Right renal cortex interstitium (tissue), 3 donors: ENCODE measurements at places on chromosomes 1 and 21.

- DNase-seq = no peak
Measured at GRCh38 chr1:229572286-229572685, 13.8 kb upstream of the ABCB10 start.

GRCh38 chr21:33291686-33292085 lies 25.5 kb downstream of the IL10RB start:
- DNase-seq = no peak

GRCh38 chr1:81424816-81425215 lies 375.9 kb upstream of the ADGRL2 start:
- DNase-seq = no peak

- no peak for DNase-seq
Measured at GRCh38 chr1:87785386-87785785, 456.7 kb downstream of the LMO4 start.

GRCh38 chr21:29238053-29238966 lies 60.4 kb upstream of the BACH1 start:
- no peak for DNase-seq

DNA sequence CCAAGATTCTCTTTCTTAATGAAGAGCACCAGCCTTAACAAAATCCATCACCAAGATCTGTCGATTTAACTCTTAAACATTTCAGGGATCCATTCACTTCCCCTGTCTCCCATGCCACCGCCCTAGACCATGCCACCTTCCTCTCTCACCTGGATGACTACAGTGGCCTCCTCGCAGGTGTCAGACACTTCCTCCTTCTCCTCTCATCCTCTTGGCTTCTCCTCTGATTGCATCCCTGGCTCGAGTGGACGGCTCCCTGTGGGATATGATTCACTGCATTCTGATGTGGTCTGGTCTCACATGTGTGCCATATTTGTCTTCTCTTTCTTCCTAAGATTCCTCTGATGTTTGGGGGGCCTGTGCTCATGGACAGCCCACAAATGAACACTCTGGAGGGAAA lies 66.4 kb upstream of the KLHDC7A start:
- DNase-seq = no peak

- no peak for DNase-seq
Measured at GRCh38 chr1:235702412-235702811, 52.8 kb upstream of the GNG4 start.

- DNase-seq = no peak
Measured at GRCh38 chr1:53645690-53646078, 93.3 kb downstream of the GLIS1 start.

GRCh38 chr1:176617881-176618280 lies 154.9 kb downstream of the PAPPA2 start:
- no peak for DNase-seq

- no peak for DNase-seq
Measured at GRCh38 chr1:27192039-27192529, 37.2 kb upstream of the SLC9A1 start.

GRCh38 chr1:182217071-182217470 lies 155.6 kb upstream of the ZNF648 start:
- no peak for DNase-seq

DNA sequence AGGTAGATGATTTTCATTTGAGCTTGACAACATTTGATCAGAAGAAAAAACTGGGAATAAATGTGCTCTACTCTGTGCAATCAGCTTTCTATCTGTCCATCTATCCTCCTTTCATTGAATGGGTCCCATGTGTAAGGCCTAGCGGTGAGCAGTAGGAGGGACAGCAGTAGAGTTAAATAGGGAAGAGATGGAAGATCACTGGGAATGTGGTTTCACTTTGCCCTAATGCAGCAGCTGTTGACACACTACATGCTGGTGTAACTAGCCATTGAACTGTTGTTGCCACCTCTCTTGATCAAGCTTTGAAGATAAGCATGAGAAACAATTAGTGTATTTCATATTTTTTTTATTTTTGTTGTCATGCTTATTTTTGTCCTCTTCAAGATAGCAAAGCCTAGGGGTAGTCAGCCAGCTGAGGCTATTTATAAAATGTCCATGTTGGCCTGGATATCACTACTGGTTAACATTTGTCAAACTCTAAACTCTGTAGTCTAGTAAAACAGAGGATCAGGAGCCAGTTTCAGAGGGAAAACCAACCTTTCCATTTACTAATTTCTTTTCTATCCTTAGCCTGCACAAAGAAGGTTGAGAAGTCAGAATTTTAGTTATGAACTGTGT lies 41.9 kb downstream of the CACNA1E start:
- no peak for DNase-seq

DNA sequence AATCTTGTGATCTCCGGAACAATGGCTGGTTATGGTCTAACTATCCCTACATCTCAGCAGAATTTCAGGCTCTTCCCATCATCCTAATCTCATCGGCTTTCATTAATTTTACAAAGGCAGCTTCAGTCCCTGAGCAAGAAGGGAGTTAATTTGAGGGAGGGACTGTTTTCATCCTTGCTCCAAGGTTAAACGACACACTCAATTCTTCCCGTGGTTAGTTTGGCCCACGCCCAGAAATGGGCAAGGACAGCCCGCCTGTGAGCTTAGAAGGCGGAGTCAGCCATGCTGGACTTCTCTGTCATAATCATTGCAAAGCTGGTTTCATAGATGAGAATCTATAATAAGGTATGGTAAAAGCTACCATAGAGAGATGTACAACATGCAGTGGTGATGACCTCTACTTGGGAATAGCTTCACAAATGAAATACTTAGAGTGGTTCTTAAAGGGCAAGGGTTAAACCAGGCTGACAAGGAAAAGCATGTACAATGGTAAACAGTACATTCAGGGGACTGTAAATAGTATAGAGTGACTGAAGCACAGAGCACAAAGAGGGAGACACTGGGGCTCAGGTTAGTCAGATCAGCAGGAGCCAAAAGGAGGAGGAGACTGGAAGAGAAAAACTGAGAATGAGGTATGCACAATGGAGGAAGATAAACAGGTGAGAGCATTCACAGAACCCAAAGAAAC lies 108.8 kb downstream of the SMYD3 start:
- no peak for DNase-seq

DNA sequence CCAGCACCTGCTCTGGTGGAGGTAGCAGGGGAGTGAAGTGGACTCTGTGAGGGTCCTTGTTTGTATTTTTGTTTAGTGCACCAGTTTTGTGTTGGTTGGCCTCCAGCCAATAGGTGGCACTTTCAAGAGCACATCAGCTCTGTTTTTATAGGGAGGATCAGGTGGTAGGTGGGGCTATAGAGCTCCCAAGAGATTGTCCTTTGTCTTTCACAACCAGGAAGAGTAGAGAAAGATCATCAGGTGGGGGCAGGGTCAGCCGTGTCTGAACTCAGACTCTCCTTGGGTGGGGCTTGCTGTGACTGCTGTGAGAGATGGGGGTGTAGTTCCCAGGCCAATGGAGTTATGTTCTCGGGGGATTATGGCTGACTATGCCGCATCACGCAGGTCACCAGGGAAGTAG lies 159.8 kb downstream of the ZNF326 start:
- no peak for DNase-seq

DNA sequence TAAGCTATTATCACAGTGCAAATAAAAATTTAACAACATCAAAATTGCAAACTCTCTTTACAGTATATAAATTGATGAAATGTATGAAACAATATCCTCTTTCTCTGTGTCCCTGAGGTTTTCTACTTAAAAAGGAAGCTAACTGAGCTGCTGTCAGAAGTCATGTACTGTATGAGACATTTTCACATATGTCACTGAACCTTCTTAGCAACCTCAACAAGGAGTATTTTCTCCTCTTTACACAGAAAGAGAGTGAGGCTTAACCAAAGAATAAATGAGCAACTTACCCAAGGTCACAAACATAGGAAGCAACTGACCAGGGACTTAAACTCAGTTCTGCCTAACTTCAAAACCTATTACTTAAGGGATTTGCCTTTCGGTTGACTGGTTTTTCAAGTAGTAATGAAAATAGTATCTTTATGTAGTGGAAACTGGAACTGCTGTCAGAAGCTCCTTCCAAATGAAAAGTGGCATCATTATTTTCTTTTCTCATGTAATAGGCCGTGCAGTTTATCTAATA lies 288.9 kb downstream of the LRRIQ3 start:
- no peak for DNase-seq

- no peak for DNase-seq
Measured at GRCh38 chr21:37667380-37667779, 248.9 kb downstream of the KCNJ6 start.

DNA sequence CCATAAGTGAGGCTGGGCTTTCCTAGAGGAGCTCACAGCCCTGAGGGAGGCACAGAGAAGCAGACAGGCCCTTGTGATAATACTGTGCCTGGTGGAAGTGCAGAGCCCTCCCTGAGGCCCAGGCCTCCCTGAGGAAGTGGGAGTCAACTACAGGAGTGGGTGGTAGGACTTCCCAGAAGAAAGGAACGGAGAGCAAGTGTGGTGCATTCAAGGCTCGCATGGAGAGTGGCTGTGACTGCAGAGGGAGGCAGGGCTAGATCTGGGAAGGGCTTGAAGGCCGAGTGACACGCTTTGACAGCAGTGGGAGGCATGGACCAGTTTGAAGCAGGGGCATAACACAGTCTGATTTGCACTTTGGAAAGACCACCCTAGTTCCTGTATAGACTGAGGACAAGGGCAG lies 37.3 kb downstream of the AZIN2 start:
- DNase-seq = no peak

DNA sequence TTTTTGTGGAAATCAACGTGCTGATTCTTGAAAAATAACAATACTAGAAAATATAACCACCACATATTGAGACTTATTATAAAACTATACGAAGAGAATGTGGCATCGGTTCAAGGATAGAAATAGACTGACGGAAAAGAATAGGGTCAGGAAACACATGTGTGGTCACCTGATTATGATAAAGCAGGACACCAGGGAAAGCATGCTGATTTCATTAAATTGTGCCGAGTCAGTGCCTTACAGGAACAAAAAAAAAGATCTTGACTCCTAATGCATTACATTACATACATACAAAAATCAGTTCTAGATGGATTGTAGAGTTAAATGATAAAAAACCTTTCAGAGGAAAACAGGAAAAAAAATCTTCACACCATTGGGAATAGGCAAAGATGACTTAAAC lies 43.5 kb upstream of the SERPINC1 start:
- DNase-seq = no peak

DNA sequence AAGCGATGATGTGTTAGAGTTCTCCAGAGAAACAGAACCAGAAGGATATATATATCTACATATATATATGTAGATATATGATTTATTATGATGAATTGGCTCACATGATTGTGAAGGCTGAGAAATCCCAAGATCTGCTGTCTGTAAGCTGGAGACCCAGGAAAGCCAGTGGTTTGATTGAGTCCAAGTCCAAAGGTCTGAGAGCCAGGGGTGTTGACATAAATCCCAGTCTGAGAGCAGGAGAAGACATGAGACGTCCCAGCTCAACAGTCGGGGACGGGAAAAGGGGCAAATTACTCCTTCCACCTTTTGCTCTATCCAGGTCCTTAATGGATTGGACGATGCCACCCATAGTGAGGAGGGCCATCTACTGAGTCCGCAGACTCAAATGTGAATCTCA lies 126.6 kb downstream of the PRDM2 start:
- DNase-seq = no peak

DNA sequence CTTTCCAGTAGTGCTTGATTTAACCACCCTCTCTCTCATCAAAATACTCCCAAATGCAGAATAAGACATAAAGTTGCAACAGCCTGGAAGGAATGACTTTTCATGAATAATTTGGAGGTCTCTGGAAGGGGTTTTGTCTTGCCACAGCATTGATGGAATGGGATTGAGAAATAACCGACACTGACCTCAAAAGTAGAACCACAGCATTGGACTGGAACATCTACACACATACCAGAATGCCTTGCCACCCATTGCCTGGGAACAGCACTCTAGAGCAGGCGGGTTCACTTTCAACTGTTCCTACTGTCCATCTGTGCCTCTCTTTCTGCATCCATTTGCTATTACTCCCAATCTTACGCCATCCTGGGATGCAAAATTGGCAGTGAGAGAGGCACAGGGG lies 149.1 kb upstream of the USP24 start:
- no peak for DNase-seq

DNA sequence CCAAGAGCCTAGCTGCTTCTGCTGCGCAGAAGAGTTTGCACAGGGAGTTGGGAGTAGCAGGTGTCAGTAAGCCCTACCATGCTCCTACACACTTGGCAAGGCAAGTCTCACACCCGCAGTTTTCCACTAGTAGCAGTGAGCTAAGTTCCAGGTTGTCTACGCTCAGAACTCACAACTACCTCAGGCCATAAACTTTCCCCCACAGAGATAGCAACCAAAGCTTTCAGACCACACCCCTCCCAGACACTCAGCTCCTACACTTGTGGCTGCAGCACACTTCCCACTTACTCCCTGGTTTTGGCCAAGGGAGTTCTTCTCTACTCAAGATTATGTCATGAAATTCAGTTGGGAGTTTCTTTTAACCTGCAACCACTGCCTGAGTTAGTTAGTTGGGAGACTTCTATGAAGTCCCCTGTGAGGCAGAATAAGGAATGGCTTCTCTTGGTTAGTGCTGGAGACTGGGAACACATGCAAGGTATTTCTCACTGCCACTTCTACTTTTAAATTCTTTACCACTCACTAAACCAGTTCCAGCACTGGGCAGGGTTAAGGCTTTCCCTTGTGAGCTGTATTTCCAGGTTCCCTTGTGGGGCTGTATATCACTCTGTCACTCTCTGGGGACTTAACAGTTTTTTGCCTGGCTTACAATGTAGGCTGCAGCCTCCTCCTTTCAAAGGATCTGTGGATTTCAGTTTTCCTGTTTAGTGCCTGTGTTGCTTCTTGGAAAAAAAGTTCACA lies 18.3 kb upstream of the MAB21L3 start:
- DNase-seq = no peak

- no peak for DNase-seq
Measured at GRCh38 chr1:47388030-47388890, 27.8 kb upstream of the FOXE3 start.

DNA sequence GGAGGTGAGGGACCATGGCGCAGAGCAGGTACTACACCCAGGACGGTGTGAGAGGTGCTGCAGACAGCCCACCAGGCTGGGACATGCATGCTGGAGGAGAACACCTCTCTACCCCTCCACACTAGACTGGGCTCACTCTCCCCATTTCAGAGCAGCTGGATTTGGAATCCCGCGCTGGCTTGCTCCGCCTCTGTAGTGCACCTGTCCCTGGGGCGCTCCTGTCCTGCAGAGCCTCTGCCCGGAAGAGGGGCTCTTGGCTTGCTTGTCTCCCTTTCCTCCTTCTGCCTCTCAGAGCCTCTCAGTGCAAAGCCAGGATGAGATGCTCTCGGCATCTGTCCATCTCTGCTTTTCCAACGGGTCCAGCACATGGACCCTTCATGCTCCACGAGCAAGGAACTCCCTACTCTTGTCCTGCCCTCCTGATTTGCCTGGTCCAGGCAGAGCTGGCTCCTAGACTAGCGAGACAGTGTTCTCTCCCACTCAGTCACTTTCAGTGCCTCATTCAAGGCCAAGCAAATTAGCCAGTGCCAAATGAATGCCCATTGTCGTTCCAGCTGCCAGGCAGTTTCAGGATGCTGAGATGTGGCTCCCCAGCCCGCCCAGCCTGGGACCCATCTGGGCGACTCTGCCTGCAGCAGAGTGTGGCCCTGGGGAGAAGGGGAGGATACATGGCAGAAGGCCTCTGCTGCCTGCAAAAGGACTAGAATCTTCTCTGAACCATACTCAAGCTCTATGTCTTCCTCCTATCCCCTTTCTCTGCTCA lies 33.7 kb downstream of the CDCA8 start:
- no peak for DNase-seq

GRCh38 chr1:116239916-116240315 lies 128.7 kb downstream of the MAB21L3 start:
- DNase-seq = no peak
